ENCODE measurements at places on chromosomes 4 and X.

GRCh38 chrX:110794601-110795000 lies 1.0 kb downstream of the CHRDL1 start:
- DNase-seq: no peak

GRCh38 chr4:1813915-1814314 lies 20.8 kb downstream of the FGFR3 start:
- DNase-seq: no peak

DNA sequence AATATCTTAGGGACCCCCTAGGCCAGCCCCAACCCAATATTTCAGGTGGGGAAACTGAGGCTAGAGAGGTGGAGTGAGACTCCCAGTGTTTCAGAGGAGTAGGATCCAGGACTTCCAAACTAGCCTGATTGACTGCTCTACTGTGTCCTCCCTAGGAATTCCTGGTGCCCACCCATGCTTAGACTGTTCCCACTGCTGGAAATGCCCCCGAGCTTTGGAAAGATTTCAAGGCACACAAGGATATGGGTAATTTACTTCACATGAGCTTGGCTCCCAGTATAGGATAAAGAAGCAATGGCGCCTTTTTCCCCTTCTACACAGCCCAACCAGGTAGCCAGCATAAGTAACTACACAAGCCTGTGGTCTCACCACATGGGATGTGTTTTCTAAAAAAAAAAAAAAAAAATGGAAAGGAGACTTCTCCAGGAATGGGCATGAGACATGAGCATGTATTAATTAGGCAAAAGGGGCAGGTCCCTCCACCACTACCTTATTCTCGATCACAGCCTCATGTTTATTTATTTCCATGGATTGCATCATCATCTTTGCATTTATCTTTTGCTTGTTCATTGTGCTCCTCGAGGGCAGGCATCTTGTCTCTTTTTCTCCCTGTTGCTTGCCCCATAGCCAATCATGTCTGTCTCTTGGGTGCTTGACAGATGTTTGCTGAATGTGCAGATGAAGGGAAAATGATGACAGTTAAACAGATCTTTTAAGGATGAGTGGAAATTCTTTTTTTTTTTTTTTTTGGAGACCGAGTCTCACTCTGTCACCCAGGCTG lies 66.7 kb downstream of the DRD5 start:
- DNase-seq: no peak

- DNase-seq: no peak
Measured at GRCh38 chr4:91280551-91281290, 1023.0 kb upstream of the GRID2 start.

DNA sequence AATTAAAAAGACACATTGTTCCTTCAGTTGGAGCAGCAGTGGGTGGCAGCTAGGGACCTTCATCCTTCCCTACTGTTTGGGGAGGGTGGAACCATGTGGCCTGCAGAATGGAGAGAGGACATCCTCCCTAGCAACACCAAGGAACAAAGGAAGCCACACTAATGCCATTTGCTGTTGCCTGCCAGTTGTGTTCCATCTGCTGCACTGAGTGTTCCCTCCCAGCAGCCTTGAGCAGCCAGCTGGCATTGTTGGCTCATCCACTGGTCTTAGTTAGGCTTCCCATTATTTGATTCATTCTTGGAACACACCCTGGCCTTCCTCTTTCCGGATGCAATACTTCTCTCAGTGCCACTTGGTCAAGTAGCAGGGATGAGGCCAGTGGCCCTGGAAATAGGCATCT lies 25.0 kb upstream of the HMGB3 start:
- DNase-seq: no peak

- DNase-seq: no peak
Measured at GRCh38 chrX:153576961-153577360, 22.0 kb downstream of the CCNQ start.

- DNase-seq: no peak
Measured at GRCh38 chr4:78414116-78414515, 137.5 kb upstream of the ANXA3 start.

DNA sequence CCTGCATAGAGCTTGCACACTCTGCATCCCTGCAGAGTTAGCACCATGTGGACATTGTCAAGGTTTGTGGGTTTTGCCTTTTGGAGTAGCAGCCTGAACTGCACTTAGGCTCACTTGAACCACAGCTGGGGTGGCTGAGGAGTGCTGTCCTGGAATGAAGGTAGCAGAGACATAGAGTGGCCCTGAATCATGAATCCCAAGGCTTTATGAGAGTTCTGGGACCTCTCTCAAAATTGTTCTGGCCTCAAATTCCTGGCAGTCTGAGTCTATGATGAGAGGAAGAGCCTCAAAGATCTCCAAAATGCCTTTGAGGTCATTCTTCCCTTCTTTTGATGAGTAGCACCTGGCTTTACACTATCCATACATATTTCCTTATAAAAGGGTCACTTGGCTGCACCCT lies 37.1 kb upstream of the ADH1C start:
- DNase-seq: no peak

DNA sequence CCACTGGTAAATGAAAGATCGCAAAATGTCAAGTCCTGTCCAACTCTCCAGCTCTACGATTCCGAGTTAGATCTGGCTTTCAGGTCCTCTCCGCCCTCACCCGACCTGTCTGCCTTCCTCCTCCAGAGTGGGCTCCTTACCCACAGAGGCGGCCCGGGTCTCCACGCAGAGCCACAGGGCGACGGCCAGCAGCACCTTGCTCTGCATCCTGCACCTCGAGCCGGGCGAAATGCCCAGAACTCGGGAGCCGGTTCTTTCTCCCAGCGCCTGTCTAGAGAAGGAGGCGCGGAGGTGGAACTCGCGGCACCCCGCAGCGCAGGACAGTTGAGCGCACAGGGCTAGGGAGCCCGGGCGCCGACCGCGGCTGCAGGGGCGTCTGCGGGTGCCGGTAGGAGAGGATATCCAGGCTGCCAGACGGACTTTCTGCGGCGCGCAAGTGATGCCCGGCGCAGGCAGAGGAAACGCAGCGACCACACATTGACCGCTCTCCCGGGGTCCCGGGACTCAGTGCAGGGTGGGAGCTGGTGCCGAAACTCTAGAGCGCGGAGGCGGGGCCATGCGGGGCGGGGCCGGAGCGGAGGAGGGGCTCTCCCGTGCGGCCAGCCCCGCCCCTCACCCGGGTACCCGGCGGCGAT lies at the start of gene KDR:
KDR (minus strand) TSS at position 509 of the 635 bp plus-strand sequence; CDS start at position 207, 302 bp downstream.
- no peak for DNase-seq

DNA sequence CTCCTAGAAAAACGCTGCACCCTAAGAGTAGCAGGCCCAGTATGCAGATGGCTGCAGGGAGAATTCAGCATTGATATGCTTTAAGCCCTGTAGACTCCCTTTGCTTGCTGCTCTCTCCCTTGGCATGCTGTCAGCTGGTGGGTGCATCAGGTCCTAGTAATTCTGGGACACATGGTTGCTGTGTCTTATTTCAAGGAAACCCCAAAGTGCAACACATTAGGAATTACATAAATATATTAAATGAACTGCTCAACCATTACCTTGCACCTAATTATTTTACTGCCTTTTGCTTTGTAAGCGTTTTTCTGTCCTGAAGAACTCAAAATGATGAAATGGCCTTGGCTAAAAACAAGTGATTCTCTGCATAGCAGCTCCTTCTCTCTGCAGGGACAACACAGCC lies 516.3 kb downstream of the ZIC3 start:
- no peak for DNase-seq

- DNase-seq: no peak
Measured at GRCh38 chr4:66609014-66609413, 936.3 kb downstream of the CENPC start.

GRCh38 chr4:149280806-149281205 lies 534.8 kb downstream of the IQCM start:
- no peak for DNase-seq

DNA sequence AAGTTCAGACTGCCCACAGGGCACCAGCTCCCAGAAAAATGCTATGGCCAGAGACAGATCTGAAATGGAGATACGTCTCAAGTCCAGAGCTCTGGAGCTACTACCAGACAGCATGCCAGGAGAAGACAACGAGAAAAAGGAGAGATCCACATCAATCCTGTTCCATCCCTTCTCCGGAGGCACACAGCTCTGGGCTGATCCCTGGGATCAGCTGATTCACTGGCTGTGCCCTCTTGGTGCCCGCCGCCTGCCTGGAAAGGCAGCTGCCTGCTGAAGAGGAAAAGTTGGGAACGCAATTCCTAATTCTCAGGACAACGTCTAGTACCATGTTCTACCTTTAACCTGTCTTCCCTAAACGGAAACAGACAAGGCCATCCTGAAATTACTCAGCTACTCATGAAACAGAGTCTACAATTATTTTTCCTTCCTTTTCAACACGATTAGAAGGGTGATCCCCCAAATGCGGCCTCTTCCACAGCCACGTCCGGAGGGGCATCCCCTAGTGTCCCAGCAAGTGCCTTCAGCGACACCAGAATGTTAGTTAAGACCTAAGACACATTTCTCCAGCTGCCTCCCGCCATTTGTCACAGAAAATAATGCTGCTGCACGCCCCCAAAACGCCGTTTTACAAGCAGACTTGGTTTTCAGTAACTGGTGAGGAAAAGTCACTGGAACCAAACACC lies 2.4 kb downstream of the ZFYVE28 start:
- DNase-seq: no peak

- DNase-seq: no peak
Measured at GRCh38 chrX:133444196-133444595, 28.9 kb upstream of the GPC4 start.

DNA sequence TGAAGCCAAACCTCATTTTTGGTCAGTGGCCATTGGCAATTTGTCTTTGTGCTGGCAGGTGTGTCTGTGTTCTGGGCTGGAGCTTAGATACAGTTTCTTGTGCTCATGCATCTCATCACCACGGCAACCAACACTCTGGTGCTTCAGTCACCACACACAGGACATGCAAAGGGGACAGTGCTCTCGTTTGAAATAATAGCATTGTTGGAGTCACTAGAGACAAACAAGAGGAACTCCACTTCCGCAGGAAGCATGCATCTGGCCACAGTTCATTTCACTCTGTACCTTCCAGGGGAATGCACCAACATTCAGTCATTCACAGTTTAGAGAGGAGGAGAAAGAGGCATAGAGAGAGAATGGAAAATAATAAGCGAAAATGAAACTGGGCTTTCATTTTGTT lies 267.4 kb downstream of the ANK2 start:
- no peak for DNase-seq

DNA sequence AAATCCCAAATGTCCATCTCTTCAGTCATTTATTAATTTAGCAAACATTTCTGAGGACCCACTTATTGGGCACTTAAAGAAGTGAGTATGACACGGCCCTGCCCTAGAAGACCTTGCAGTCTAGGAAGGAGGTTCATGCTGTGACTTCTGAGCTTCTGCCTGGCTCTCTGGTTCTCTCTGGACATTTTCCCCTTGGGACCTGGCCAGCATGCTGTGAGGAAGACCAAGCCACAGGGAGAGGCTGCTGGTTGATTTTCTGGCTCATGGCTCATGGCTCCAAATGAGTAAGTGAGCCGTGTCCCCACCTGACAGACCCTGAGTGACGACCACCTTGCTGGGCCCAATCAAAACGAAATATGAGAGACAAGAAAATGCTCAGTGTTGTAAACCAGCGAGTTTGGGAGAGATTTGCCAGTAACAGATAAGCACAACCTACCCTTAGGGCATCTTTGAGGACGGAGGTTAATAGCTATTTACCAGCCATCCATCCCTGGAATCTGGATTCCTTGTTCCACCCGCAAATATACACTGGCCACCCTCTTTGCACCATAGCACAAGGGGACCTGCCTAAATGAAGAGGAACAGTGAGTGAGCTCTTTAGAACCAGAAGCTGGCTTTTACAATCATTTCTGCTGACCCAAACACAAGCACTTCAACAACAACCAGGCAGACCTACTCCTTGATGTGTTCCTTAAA lies 876 bp downstream of the MPP1 start:
- DNase-seq: no peak

DNA sequence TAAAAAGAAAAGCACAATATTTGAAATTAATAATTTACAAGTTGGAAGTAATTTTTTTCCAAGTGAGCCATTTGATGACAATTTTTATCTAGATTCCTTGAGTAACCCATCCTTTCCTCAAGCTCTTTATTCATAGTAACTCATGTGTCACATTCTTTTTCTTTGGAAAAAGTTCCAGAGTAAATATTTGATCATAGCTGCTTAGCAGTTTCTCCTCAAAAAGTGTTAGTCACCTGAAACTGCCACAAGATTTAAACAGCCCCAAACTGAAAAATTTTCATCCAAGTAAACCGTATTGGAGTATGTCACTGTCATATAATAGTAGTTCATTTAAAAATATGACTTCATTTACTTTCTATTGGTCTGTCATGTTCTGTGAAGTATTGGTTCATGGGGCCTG lies 94.6 kb upstream of the CASK start:
- DNase-seq: no peak

GRCh38 chrX:133697656-133698055 lies 282.4 kb upstream of the GPC4 start:
- DNase-seq: no peak

DNA sequence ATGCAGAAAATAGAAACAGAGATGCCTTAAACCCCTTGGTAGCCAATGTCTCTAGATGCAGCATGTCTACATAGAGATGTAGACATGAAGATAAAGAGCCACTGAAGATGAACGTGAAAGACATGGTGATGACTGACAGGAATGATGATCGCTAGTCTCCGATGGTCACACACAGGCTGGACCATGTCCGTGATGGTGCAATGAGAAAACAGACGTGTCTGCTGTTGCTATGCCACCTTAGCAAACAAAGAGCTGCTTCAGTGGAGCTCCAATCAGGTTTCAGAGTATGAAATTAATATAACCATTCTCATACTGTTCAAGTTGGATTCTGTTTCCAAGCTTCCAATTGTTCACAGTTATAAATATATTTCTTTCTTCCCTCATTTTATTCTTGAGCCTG lies 256.5 kb downstream of the CAMK2D start:
- no peak for DNase-seq

DNA sequence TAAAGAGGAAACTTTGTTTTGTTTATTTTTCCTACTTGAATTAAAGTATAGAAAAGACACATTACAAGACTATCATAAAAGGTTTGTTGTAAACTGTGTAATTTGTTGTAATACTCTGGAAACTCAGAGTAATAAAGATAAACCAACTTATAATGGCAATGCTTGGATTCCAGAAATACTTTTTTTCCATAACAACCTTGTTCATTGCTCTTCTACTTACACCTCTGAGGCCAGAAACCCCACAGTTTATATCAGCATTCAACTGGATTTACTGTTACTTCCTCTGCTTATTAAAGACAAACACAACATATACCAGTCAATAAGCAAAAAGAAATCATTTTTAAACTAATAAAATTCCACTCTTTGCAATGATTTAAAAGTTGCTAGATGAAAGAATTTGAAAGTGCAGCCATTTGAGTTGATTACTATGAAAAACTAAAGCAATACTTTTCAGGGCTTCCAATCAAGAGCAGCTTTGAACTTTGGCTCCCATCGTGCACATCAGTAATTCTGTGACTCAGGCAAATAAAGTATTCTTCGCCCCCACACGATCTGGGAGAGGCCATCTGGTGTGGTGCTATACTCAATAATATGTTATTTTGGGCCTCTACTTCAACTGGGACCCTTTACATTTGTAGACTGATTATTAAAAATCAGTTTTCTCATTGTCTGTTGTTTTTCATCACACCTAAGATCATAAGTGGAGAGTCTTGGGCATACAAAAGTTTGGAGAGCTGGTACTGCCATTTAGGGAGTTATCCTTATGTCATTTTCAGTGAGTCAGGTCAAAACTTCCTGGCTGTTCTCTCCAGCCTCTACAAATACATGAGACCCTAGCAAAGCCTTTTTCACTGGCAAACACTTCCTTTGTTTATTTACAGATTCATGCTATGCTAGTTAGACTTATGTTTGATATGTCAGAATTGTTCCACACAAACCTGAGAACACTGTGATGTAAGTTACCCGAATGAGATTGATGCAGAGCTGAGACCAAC lies 20.5 kb downstream of the DDIT4L start:
- DNase-seq: no peak
